Stimulated activated naive CD8-positive, alpha-beta T cell treated with anti-CD3 and anti-CD28 coated beads, Interleukin-15, Interleukin-2, amounts not matched to agents 100 U/mL and 50 U/mL, for 24 hours (primary cell): ENCODE measurements at places on chromosomes 6 and 20.

DNA sequence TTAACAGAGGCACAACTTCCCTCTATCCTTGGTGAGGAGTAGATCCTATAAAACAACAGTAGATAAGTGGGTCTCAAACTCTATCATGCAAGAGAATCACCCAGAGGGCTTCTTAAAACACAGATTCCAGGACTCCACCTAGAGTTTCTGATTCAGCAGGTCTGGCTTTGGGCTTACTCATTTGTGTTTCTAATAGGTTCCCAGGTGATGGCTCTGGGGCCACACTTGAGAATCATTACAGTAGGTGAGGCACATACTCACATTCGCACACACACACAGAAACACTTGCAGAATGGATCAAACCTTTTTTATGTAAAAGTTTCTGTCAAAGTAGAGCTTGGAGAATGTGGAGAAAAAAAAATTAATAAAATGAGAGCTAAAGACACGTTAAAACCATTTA lies 52.4 kb downstream of the TMEM242 start:
- DNase-seq = no peak

DNA sequence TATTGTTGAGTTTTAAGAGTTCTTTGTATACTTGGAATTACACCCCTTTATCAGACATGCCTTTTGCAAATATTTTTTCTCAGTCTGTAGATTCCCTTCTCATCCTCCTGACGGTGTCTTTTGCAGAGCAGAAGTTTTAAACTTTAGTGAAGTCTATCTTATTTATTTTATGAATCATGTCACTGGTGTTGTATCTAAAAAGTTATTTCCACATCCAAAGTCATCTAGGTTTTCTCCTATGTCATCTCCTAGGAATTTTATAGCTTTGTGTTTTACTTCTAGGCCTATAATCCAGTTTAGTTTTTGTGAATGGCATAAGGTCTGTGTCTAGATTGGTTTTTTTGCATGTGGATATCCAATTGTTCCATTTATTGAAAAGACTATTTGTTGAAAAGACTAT lies 271.3 kb downstream of the KIF16B start:
- no peak for DNase-seq

GRCh38 chr6:142886431-142887170 lies 58.4 kb downstream of the HIVEP2 start:
- DNase-seq = no peak

GRCh38 chr20:63955281-63955826 lies 862 bp downstream of the UCKL1 start:
- DNase-seq = peak; percentile 55

- peak; percentile 32 for DNase-seq
Observed at GRCh38 chr6:31663961-31664789, 622 bp downstream of the GPANK1 start.

- DNase-seq = no peak
Observed at GRCh38 chr6:31750411-31751022, 10.7 kb downstream of the MSH5 start.

DNA sequence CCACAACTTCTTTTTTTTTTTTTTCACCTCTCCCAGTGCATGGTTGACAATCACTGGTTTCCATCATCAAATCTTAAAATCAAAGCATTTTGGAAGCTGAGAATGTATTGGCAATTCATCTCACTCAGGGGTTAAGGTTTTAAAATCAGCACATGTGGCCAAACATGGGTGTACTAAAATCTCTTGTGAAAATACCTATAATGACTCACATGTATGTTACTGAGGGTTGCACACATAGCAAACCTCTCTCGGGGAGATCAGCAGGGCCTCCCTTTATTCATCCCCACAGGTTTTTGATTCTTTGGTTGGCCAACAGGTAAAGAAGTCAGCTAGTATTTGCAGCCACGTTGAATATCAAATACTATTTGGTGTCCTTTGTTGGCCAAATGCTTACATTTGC lies 44.3 kb upstream of the OCSTAMP start:
- no peak for DNase-seq

- no peak for DNase-seq
Observed at GRCh38 chr6:149925253-149925973, 2.5 kb upstream of the RAET1G start.

GRCh38 chr20:36378686-36379085 lies 72.5 kb downstream of the DLGAP4 start:
- DNase-seq = no peak

- no peak for DNase-seq
Observed at GRCh38 chr6:42509256-42509655, 54.6 kb upstream of the UBR2 start.

GRCh38 chr20:52801628-52802006 lies 170.5 kb upstream of the TSHZ2 start:
- DNase-seq = no peak

- DNase-seq = no peak
Observed at GRCh38 chr20:62830821-62831220, 14.0 kb downstream of the COL9A3 start.

GRCh38 chr6:138500867-138501446 lies 1.7 kb upstream of the NHSL1 start:
- no peak for DNase-seq

GRCh38 chr6:34490390-34491090 lies 24.7 kb downstream of the PACSIN1 start:
- DNase-seq = no peak

GRCh38 chr6:26044140-26045064 lies 42.8 kb upstream of the HFE start:
- DNase-seq = peak; percentile 47

DNA sequence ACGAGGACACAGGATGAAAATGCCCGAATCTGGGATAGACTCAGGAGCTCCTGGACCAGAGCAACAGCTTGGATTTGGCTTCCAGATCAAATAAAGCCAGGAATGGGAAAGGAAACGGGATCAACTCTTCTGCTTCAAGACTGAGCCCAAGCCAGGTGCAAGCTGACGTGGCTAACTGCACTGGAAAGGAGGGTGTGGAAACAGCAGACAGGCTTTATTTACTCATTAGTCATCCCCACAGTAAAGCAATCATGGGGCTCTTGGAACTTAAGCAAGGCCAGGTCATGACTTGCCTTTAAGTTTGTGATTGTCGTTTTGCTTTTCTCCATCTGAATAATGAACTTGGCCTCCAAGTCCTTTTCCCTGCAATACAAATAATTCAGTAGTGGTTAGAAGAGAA lies 45.2 kb downstream of the KIF16B start:
- DNase-seq = no peak

DNA sequence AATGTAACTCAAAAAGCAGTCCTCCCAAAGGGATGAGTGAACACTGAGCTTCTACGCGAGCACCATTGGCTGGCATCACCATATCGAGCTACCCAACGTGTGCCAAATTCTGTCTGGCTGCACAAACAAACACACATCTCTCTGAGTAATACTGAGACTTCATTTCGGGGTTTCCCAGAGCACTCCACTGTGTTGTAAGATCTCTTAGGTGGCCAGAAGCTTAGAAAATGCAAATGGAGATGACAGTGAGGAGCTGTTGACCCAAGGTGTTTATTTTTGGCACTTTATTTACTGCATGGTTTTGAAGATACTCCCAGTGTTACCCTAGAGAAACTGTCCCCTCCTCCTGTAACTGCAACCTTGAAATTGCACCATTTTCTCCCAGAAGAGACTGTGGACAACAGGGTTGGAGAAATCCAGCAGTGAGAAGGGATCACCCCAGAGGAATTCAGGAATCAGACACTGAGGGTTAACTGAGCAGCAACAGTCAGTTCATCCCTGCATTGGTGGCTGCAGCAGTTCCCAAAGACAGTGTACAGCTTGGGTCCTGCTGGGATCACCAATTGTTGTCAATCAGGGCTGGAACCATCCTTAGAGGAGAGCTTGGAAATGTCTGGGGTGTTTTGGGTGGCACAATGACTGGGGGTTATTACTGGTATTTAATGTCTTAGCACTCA lies 1.0 kb upstream of the RIPOR2 start:
- DNase-seq = peak; percentile 51

GRCh38 chr6:117432273-117432672 lies 6.5 kb upstream of the ROS1 start:
- no peak for DNase-seq

DNA sequence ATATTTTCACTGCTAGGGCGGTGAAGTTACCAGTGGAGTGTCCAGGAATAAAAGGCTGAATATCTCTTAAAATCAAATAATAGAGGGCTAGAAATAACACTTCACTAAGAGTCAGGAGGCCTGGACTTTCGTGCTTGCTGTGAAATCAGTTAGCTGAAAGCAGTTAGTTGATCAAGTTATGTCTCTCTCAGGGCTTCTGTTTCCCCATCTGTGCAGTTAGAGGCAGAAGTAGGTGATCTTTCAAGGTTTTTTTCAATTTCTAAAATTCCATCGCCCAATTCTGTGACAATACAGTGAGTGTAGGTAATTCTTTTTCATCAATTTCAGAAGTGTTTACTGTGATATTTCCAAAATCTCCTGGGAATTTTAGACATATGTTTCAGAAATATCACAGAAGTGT lies 72.5 kb upstream of the GLP1R start:
- no peak for DNase-seq

DNA sequence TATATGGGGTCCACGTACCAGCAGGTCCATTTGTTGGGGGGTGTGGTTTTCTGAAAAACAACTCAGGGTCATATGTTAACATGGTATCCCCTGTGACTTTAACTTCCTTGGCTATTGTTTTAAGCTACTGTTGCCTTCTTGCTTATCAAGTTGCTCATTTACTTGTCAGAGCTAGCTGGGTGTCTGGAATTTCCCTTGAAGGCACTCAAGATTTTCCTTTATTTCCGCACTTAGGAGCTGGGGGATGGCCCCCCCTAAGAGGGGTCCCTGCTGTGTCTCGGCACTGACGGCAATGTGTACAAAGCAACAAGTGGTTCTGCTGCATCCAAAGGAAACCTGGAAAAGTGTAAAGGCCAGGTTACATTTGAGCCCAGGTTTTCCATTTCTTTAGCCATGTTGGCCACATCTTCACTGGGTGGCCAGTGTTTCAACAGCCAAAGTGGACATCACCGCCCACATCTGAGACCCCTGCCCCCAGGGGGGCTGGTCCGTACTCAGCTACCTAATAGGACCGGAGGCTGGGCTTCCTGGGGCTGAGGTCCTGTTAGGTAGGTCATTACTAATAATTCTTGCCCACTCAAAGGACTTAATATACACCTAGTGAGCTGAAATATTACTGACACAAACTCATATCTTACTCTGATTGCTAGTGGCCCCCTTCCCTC lies 24.8 kb upstream of the SYNDIG1 start:
- DNase-seq = no peak

DNA sequence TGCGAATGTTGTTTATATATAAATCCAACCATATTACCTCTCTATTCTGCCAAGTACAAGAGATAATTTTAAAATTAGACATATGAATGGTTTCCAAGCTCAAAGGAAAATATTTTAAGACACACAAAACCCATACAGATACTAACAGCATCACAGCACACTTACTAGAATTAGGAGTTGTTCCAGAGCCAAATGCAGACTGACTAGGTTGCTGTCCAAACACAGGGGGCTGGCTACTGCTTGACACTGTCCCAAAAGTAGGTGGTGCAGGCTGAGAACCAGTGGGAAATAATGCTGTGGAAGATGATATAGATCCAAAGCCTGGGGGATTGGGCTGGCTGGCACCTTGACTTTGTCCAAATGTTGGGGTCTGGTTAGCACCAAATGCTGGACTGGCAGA lies 24.3 kb downstream of the FAM8A1 start:
- no peak for DNase-seq

- no peak for DNase-seq
Observed at GRCh38 chr6:123276546-123276980, 280.5 kb downstream of the CLVS2 start.

- DNase-seq = no peak
Observed at GRCh38 chr6:146337376-146337775, 206.3 kb upstream of the RAB32 start.

DNA sequence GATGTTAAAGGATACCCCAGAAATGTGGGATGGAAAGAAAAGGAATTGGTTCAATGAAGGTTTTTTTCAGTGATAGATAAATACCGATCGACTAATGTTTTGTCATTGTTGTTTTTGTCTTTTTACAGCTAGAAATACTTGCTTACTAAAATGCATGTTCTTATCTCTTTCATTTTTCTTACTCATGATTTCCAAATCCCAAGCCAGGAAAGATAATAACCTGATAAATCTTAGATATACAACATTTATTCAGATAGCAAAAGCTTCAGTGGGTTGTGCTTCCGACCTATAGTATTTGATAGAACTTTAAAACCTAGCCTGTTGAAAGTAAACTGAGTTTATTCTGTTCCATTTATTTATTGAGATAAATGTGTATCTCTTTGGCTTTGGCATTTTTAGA lies 187.5 kb downstream of the EDN1 start:
- DNase-seq = no peak

DNA sequence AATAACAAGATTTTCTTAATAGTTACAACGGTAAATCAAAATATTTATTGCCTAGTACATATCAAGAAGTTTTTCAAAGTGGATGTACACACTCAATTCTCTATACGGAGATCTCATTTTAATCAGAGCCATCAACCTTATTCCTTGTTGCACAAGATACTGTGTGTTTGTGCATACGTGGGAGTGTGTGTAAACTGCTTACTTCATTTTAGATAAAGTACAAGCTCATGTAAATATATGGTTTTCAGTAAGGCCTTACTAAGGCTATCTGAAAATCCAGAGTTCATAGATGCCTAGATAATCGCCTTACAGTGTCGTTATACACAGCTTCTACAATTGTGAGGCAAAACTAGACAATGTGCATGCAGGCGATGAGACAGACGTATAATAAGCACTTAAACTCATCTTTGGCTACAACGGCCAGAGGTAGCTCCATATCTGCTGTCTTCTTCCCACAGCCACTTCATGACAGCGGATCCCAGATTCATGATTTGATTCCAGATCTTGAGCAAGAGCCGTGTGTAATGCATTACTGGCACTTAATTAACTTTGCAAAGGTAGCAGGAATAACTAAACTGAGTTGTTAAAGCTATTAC lies 2.5 kb downstream of the PERP start:
- DNase-seq = no peak

- DNase-seq = no peak
Observed at GRCh38 chr6:138716971-138717665, 56.5 kb upstream of the CCDC28A start.

- DNase-seq = no peak
Observed at GRCh38 chr6:16413399-16413798, 175.0 kb downstream of the GMPR start.

DNA sequence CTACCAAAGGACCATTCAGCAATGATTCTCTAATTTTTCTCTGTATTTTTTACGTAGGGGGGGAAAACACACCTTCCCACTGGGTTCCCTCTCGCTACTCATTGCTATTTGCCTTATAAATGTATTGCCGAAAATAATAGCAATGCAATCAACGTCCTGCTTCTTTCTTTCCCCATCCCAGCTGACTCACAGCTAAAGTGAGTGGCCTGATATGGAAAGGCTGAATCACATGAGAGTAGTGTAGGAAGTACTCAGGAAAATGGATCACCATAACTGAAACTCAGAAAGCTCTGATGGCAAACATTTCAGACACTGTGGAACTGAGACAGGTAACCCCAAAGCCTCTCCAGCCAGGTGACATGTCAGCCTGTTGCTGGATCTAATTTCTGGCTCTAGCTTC lies 49.3 kb upstream of the SRPK1 start:
- DNase-seq = no peak

GRCh38 chr6:113651120-113651519 lies 206.0 kb upstream of the MARCKS start:
- no peak for DNase-seq
